MG63 (cell line): ENCODE measurements at places on chromosomes 6 and 20. TPM values are rescaled to one million over a fixed set of nuclear protein-coding genes. Genes with fewer than 3 reads are reported as not detected.
A peak's percentile ranks its signal among the peaks of the same experiment; 100 is the strongest.

GRCh38 chr6:63897459-63897858 is 261.9 kb downstream of the PHF3 start:
- no peak for DNase-seq

GRCh38 chr6:33201147-33201545 is 479 bp downstream of the SLC39A7 start:
- peak; percentile 56 for DNase-seq

GRCh38 chr6:17093686-17094085 is 8.2 kb upstream of the STMND1 start:
- DNase-seq: no peak

The CEP57L1 gene
- total RNA-seq: 27.2 and 30.0 TPM in 2 replicates

GRCh38 chr6:11971154-11971553 is 41.0 kb upstream of the HIVEP1 start:
- peak; percentile 19 for DNase-seq

DNA sequence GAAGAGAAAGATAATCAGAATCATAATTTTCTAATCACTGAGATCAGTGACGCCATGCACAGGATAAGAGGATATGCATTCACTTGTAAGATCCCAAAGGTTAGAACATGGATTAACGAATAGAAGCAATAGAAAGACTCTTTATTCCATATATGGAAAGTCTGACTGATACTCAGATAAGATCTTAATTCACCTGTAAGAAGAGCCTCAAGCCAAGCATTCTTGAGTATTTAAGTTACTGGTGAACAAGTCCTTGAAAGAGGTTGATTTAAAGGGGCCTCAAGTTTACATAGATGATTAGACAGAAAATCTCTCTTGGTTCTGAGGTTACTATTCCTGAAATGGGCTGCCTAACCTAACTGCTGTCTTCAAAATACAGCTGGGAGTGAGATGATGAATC is 53.8 kb upstream of the MTRF1L start:
- DNase-seq: no peak

The KCNG1 gene
- 65.9 and 68.9 TPM in 2 replicates for total RNA-seq

The MACROD2 gene
- 0.66 TPM in 1 of 2 replicates, not detected in the other for total RNA-seq

The PAX1 gene
- not detected in 2 replicates for total RNA-seq

DNA sequence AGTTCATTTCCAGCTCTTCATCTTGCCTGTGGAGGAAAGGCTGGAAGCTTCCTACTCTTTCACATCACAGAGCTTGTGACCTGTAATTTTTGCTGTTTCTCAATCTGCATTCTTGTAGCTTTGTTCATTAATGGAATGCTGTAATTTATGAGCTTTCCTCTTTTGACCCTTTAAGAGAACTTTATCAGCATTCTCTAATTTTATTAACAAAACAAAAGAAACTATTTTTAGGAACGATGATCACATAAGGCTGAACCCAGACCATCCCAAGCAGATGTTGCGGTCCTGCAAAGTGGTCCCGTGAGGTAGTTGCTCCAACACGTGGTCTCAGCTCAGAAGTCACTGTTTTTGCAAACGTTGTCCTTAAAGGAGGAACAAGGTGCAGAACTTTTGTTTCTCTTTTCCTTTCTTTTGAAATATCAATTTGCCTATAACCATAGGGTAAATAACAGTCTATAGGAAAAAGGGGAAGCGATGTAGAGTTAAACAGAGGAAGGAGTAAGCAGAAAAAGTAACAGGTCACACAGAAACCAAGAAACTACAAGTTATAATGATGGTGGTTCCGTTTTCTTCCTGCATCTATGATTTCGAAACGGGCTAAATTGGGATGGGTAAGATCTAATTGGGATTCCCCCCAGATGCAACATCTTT is 121.3 kb upstream of the PHACTR1 start:
- no peak for DNase-seq

The NRSN2 gene
- 1.8 and 24.3 TPM in 2 replicates for total RNA-seq

- no peak for DNase-seq
Observed at GRCh38 chr20:19934792-19935491, 82.2 kb upstream of the NAA20 start.

DNA sequence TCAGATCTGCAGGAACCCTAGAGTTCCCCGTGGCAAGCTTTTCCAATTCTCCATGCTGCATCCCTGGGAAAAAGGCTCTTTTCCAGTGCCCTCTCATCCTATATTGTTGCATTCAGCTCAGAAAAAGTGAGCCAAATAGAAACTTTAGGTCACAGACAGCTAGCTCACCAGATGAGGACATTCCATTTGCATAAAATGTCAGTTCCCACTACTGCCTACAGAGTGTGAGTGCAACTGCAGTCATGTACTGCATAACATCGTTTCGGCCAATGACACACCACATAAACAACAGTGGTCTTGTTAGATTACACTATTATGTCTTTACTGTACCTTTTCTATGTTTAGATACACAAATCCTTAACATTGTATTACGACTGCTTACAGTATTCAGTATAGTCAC is 8.6 kb downstream of the HS3ST5 start:
- no peak for DNase-seq

DNA sequence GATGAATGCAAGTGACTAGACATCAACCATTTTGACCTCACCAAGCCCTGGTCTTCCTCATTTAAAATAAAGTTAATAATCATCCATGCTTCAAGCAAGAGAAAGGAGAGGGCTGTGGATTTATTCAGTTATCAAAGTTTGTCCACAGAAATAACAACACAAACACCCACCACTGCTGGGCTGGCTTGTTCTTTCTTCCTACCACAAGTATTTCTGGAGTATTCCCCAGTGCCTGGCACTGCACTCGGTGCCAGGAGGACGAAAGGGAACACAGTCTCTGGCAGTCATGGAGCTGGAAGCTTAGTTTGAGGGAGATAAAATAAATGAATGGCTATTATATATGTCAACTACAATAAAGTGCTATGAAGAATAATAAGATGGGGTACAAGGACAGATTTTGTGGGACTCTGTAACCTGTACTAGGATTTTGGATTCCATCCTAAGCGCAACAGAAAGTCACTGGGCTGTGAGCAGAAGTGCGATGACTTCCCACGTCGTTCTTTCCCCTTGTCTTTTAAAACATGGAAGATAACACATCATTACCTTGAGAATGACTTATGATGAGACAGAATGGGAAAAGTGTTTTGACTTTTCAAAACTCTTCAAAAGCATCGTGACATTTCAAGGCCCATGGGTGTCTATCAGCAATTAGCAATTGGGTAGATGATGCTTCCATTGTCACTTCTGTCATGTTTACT is 74.5 kb upstream of the TRAF3IP2 start:
- no peak for DNase-seq

GRCh38 chr6:13303668-13304017 is 24.7 kb downstream of the TBC1D7 start:
- peak; percentile 54 for DNase-seq

- peak; percentile 62 for DNase-seq
Observed at GRCh38 chr6:24743265-24743943, 24.4 kb upstream of the C6orf62 start.

DNA sequence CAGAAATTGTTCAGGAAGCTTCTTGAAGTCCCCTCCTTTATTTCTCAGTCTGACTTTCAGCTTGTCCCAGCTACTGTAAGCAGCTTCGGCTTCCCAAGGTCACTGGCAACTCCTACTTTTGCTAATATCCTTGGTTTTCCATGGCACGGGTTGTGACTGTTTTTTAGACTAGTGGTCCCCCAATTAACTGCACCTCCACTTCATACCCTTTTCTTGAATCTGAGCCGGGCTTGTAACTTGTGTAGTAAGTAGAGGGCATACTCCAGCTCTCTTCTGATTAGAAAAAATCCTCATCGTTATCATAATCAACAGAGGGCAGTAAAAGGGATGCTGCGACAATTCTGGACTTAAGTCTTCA is 162.3 kb upstream of the TNFAIP3 start:
- no peak for DNase-seq

DNA sequence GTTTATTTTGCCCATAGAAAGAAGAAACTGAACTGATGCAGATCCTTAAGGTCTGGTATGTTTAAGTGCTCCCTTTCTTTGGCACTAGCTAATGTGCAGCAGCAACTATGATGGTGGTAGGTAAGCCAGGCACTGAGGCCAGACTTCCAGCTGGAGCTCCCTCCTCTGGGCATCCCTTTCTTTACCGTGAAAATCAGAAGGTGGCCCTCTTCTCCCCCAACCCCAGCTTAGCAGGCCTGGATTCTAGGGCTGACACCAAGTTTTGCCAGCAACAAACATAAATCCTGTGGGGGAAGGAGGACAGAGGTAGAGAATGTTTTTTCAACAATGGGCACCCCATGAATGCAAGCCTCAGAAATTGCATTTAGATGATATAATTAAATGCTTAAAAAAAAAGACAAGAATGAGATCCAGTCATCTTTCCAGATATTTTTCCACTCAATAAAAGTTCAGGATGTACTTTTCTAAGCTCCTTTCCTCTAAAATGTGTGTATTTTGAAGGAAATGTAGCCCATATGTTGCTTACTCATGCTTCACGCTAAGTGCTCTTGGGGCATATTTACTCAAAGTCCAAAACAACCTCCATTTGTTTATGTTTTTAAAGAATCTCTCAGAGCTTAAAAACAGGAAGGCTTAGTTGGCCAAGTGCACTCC is 123.9 kb upstream of the NXT1 start:
- DNase-seq: no peak

- DNase-seq: no peak
Observed at GRCh38 chr20:8663424-8663823, 405.5 kb upstream of the PLCB4 start.

The MROH8 gene
- total RNA-seq: 0.63 TPM in 1 of 2 replicates, not detected in the other

GRCh38 chr20:10047427-10047826 is 12.6 kb downstream of the ANKEF1 start:
- DNase-seq: no peak

DNA sequence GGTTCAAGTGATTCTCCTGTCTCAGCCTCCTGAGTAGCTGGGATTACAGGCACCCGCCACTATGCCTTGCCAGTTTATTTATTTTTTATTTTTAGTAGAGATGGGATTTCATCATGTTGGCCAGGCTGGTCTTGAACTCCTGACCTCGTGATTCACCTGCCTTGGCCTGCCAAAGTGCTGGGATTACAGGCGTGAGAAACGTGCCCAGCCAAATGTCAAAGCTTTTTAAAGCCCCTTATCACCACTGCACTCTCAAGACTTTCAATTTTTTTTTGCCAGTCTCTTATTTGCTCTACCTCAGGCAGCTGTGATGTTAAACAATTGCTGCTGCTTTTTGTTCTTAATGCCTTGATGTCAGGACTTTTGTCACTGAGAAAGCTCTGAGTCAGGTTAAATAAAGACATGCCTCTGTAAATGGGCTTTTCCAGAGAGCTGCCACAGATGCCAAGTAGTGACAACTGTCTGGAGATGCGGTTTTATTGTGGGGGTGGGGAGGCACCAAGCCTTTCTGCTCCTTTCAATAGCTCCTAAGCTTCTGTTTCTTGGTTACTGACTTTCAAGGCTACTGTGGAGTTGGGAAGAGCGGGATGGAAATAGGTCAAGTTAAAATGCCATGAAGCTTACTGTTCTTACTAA is 29.2 kb downstream of the RSPH3 start:
- DNase-seq: no peak

The ATXN1 gene
- 1.9 and 5.9 TPM in 2 replicates for total RNA-seq

DNA sequence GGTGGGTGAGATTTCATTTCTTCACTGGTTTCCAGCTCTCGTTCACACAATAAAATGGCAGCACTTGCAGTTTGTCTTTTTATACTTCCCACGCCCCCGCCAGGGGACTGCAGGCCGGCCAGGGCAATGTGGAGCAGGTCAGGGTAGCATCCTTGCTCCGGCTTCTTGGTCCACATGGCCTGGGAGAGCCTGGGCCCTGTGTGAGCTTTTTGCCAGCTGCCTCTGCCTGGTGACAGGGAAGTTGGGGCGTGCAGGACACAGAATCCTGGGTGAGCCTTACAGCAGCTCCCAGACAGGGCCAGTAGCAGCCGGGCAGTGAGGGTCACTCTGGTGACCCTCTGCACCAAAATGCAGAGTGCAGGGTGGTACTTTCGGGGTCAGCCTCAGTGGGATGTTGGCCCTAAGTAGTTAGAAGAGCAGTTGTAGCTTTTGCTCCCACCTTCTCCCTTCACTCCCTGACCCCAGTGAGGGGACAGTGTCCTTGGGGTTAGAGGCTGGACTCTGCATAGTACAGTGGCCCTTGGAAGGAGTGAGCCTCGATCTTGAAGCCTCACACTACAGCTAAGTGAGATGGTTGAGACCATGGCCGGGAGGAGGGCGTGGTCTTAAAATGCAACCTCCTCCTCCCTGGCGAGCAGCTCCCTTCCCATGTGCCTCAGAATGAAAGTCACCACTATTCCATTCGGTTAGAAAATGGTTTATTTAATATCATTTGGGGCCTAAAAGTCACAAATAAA is 23.8 kb downstream of the PYGB start:
- DNase-seq: no peak

- peak; percentile 68 for DNase-seq
Observed at GRCh38 chr6:154414021-154414813, 57.6 kb upstream of the IPCEF1 start.
